ENCODE measurements at places on chromosomes 3 and 15.

- no peak for DNase-seq
Measured at GRCh38 chr3:123423031-123423430, 25.9 kb downstream of the ADCY5 start.

GRCh38 chr3:158104431-158104921 lies 1.7 kb downstream of the SHOX2 start:
- DNase-seq, result no peak

GRCh38 chr15:39248204-39248603 lies 332.7 kb upstream of the THBS1 start:
- DNase-seq, result no peak

GRCh38 chr3:172065527-172065926 lies 26.1 kb downstream of the FNDC3B start:
- DNase-seq, result no peak

DNA sequence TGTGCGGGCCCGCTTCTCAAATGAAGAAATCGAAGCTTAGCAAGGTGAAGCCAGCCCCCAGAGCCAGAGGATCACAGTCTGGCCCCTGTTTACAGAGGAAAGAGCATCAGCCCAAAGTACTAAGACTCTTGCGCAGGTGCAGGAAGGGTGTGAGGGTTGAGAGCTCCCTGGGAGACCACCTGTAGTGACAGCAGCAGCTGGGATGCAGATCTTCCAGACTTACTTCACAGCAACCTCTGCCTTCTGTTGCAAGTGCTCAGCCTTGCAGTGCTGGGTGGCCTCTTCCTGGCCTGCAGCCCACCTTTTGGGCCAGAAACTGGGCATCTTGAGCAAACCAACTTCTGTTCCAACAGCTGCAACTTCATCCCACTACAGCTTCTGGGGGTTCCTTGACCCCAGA lies 19.7 kb downstream of the SPATA12 start:
- DNase-seq, result no peak

- no peak for DNase-seq
Measured at GRCh38 chr3:55860049-55860721, 373.1 kb upstream of the WNT5A start.

GRCh38 chr15:100372739-100373119 lies 31.0 kb upstream of the ADAMTS17 start:
- DNase-seq, result no peak

DNA sequence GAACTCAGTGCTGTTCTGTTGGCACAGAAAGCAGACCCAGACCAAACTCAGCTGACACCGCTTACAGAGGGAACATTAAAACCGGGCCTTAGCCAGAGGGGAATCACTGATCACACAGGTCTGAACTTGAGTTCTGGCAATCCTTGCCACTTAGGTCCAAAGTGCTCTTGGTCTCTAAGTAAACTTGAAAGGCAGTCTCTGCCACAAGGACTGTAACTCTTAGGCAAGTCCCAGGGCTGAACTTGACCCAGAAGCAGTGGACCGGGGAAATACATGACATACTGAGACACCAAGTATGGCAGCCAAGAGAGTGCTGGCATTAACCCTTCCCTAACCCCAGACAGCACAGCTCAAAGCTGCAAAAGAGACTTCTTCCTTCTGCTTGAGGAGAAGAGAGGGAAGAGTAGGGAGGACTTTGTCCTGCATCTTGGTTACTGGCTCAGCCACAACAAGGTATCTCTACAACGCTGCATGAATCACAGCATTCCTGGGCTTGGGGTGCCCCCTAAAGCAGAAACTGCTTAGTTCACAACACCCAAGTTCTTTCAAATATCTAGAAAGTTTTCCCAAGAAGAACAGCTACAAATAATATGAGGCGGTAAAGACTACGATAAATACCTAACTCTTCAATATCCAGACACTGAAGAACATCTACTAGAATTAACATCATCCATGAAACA lies 32.5 kb downstream of the NAALADL2 start:
- no peak for DNase-seq

Data from endothelial cell (in vitro differentiated cells).